NCI-H1048 (cell line): ENCODE measurements at places on chromosomes 11 and 22.

GRCh38 chr11:86726118-86726753 is 53.8 kb upstream of the ME3 start:
- no peak for DNase-seq

GRCh38 chr11:66414120-66414934 is 6.5 kb upstream of the NPAS4 start:
- DNase-seq = no peak

DNA sequence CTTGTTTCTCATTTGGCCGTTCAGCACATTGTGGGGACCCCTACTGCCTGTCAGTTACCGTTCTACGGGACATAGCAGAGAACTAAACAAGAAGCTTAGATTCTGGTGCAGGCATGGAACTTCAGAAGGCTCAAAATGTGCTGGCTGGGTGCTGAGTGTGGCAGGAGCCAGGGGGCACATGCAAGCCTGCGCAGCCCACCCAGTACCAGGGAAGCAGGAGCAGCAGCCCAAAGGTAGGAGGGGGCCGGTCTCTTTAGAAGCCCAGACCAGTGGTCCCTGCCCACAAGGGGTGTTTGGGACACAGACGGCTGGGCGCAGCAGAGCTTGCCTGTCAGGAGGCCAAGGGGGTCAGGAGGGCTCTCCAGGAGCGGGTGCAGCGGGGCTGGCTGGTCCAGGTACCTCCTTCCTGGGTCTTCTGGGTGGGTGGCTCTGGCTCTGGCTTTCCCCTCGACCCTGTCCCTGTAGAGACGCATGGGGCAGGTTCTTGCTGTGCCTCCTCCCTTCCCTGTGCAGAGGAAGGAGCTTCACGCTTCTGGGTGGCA is 2.2 kb downstream of the PTDSS2 start:
- DNase-seq = no peak

DNA sequence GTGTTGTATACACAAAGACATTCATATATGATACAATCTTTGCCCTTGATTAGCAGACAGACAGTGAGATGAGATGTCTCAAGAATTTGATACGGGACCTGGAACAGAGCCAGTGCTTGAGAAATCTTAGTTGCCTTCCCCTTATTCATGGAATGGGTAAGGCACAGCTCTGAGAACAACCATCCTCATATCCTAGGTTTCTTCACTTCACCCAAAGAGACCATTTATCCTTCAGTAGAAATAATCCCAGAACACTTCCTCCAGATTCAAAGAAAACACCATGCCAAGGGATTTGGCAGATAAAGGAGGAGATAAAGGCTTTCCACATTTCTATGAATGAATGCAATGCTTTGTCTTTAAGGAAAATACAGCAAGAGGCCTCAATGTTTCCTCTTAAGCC is 8.8 kb upstream of the IZUMO1R start:
- no peak for DNase-seq

GRCh38 chr22:27116312-27117086 is 459.1 kb downstream of the MIAT start:
- no peak for DNase-seq

GRCh38 chr22:43180670-43181069 is 6.3 kb downstream of the TTLL12 start:
- no peak for DNase-seq
